ENCODE measurements at places on chromosomes 3 and 15.
A peak's percentile ranks its signal among the peaks of the same experiment; 100 is the strongest.

DNA sequence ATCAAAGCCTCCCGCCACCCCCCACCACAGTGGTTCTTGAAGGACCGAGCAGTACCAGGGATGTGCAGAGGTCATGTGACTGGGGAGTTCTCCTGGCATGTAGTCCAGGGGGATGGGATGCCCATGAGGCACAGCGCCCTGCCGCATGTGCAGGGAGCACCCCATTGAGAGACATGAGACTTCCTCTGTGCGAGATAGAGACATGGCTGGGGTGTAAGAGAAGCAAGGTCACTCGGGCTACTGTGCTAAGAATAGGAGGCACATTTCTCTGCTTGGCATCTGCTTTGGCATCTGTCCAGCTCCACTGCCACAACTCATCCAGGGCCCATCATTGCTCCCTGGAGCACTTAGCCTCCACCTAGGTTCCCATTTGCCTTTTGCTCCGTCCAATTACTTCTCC, 2.4 kb upstream of the CYP1A1 start:
- DNase-seq = no peak

DNA sequence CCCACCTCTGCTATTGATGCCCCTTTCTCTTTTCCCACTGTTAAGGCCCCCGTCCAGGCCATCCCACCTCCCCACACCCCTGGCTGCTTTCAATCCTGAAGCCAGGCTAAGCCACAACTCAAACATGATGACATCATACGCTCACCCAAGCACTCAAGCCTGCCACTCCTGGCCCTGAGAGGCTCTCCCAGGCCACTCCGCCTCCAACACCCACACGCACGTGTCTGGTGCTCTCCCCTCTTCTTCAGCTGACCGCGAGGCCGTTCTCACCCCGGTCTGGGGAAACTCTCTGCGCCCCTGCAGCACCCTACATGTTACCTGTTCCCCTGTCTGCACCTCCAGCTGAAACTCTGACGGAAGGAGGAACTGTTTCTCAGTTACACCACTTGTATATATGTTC, 6.2 kb downstream of the ZXDC start:
- DNase-seq = no peak

DNA sequence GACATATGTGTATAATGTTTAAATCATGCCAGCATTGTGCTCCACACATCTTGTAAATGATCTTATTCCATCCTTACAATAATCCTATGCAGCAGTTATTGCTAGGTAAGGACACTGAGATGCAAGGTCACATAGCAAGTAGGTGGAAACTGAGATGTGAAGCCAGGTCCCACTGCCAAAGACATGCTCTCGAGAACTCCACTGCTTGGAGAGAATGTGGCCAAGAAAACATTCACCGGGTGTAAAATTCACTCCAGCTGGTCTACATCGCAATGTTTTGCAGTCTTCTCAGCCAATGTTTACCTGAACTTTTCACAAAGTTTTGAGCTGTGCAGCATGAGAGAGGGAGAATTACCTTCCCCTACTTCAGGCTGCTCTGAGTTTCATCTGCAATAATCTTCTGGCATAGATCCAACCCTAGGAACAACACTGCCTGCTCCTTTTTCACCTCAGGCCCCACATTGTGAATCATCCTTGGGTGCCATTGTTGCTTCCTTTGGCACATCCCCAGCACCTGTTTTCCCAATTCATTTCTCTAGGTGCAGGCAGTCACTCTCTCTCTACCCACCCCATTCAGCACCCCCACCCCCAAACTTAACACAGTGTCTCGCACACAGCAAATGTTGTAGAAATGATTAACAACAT, 53.5 kb upstream of the PRTG start:
- DNase-seq = no peak

- DNase-seq = no peak
Measured at GRCh38 chr3:153182501-153183293, 20.7 kb downstream of the RAP2B start.

- no peak for DNase-seq
Measured at GRCh38 chr15:70752193-70752635, 11.1 kb downstream of the UACA start.

GRCh38 chr3:51539291-51539941, 897 bp downstream of the RAD54L2 start:
- peak; percentile 61 for DNase-seq

- DNase-seq = no peak
Measured at GRCh38 chr3:121581691-121582090, 11.5 kb upstream of the FBXO40 start.

DNA sequence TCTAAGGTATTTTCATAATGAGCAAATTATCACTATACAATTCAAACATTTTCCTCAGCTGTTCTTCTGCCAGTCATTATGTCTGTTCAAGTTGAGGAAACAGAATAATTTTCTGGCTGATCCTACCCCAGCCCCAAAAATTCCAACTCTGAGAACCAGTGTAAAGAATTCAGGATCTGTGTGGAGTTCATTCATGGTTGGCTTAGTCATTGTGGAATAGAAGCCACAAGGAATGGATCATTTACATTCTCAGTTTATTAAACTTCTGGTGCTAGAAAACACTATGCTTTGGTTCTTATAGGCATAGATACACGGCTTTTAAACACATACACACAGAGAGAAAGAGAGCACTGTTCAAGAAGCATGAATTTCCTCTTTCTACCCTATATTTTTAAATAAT, 134.6 kb downstream of the CMSS1 start:
- no peak for DNase-seq

DNA sequence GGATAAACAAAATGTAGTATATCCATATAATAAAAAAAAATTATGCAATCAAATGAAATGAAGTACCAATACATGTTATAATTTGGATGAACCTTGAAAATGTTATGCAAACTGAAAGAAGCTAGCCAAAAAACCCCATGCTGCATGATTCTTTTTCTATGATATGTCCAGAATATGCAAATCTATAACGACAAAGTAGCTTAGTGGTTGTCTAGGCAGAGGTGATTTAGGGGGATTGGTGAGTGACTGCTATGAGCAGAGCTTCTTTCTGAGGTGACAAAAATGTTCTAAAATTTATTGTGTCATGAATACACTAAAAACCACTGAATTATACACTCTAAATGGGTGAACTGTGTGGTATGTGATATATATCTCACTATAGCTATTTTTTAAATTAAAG, 324.6 kb downstream of the CTNNB1 start:
- DNase-seq = no peak

- DNase-seq = no peak
Measured at GRCh38 chr15:90181776-90182175, 19.4 kb upstream of the SEMA4B start.

DNA sequence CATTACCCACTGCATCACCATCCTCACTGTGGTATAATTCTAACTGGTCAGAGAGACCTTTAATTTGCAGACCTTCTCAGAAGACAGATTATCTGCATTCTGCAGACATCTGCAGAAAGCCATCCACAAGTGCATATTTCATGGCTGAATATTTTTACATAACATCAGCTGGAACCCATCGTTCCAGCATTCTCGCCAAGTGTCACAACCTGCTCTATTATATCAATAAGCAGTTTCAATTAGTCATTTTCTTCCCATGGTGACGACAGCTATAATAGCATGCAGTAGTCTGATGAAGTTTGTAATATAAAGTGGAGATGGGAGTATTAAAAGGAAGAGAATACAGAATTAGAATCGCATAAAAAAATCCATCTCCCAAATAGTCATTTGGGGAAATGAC, 334.7 kb downstream of the FHIT start:
- DNase-seq = no peak

DNA sequence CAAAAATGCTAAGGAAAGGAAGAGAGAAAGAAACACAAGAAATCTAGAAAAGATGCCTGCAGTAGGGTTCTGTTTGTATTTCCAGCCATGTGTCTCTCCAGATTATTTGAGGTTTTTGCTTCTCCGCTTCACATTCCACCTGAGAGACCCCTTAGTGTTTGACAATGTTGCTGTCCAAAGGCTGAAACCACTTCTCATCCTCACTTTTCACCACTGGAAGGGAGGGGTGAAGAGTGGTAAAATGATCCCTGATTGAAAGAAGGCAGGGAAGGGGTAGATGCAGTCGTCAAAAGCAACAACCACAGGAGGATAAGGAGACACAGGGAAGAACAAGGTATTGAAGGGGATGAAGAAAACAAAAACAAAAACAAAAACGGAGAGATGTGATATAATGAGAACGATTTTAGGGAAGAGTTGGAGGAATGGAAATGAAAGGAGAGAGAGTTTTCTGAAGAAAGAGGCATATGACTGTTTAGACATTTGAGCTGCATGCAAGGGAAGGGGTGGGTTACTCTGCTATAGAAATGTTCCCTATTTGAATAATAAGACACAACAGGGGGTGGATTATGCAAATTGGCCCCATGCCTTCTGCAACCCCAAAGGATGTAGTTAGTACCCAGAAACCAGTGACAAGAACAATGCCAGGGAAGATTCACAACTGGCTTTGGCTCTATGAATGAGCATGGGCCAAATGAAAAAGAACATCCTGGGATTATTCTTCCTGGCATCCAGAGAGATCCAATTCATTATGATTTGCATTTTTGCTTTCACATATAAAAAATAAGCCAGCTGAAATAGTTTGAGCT, 235.9 kb downstream of the GAP43 start:
- DNase-seq = no peak

DNA sequence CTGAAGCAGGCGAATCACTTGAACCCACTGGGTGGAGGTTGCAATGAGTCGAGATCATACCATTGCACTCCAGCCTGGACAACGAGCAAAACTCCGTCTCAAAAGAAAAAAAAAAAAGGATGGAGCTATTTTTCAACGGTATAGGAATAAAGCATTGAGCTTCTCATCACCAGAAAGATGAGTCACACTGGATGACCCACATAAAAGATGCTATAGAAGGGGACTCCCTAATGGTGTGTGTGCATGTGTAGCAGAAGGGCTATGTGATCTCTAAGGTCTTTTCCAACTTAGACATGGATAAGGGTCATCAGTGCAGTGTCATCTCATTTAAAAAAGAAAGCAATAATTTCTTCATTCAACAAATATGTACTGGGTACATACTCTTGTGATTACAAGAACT, 476.0 kb downstream of the MFSD1 start:
- no peak for DNase-seq

DNA sequence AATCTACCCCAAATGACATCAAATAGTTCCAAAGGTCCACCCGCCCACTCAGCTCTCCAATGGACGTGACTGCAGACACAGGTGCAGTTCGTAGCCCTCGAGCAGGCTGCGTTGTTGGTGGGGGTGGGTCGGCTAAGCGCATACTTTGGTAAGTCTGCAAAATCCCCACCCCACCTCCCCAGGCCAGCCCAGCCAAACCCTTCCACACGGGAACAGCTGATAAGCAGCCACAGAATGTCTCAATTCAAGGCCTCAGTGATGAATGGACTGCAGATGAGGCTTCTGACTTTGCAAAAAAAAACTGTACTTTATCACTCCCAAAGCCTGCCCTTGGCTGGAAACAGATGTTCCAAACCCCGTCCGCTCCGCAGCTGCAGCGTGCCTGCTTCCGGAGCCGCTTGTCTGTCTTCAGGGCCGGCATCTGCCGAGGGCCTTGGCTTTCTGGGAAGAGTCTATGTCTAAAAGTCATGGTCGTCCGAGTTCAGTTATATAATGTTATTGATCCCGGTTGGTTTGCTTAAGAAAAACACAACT, 38.2 kb downstream of the PCSK6 start:
- DNase-seq = peak; percentile 52

DNA sequence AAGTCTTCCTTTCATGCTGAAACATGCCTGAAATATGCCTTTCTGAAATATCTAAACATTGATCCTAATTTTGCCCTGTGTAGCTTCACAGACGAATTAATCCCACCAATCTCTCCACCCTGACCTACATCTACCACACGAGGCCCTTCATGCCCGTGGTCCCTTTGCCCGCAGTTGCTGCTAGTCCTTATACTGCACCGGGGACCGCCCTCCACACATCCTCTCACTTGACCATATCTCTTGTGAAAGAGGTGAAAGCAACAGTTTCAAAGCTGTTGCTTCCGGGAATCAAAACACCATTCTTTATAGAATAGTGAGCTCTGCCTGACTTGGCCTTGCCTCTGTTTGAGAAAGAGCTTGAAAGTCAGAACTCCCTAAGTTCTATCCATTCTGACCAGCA, 499.5 kb downstream of the NTRK3 start:
- no peak for DNase-seq

GRCh38 chr3:197183582-197183981, 114.8 kb downstream of the DLG1 start:
- DNase-seq = no peak

GRCh38 chr15:48352474-48353072, 21.3 kb downstream of the DUT start:
- DNase-seq = peak; percentile 41

- no peak for DNase-seq
Measured at GRCh38 chr3:77562089-77562488, 522.2 kb downstream of the ROBO2 start.

- DNase-seq = no peak
Measured at GRCh38 chr3:117165601-117166051, 456.0 kb downstream of the TUSC7 start.

DNA sequence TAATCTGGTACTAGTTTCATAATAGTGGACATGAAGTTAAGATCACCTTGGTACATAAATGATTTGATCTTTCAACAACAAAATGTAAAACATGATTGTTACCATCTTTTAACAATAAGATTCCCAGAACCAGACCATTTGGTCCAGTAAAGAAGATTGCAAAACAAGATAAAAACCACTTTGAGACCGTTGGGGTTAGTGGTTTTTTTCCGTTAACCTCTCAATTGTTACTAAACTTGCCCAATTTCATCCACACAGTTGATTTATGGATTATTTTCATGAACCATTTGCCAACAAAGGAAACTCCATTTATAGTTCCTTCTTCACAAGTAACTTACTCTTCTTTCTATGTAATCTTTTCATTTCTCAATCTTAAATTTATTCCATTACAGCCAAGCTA, 53.8 kb downstream of the ATP8B4 start:
- DNase-seq = no peak

- DNase-seq = no peak
Measured at GRCh38 chr3:136893848-136894443, 31.9 kb downstream of the NCK1 start.

GRCh38 chr15:64090527-64090926, 3.1 kb downstream of the CIAO2A start:
- DNase-seq = no peak

- no peak for DNase-seq
Measured at GRCh38 chr3:72696815-72697214, 151.4 kb downstream of the SHQ1 start.

DNA sequence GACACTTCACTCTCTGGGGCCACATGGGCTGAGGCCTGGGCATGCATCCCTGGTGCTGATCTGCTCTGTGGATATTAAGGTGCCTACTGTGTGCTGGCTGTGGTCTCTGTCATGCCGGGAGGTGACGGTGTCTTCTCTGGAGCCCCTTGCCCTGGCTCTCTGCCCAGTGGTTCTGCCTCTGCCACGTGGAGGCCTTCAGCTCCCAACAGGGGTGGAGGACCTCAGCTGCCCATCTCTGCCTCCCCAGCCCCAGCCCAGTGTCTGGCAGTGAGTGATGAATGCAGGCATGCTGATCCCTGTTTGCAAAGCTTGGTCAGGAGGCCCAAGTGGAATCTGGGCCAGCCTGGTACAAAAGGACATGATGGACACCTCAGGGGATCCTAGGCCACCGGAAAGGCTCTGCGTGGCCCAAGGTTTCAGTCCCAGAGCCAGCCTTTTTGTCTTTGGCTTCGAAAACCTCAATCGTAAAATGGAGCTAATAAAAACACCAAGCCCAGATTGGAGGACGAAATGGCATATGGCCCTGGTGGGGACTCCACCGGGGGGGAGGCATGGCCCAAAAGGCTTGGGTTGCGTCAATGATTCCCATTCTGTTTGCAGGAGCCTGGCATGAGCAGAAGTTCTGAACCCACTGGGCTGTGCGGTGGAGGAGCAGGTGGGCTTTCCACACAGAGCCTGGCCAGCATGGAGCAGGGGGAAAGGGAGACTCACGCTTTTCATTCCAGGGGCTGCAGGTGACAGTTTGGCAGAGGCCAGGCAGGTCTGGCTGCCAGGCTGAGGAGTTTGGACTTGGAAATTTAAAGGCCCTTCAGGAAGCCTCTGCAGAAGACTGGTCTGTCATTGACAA, 54.7 kb upstream of the KLF13 start:
- no peak for DNase-seq

Data from stimulated activated naive CD8-positive, alpha-beta T cell treated with anti-CD3 and anti-CD28 coated beads, Interleukin-15, Interleukin-2, amounts not matched to agents 100 U/mL and 50 U/mL, for 24 hours (primary cell).